Fibroblast of villous mesenchyme (primary cell): ENCODE measurements at places on chromosomes 4 and X. TPM values are rescaled to one million over a fixed set of nuclear protein-coding genes. Genes with fewer than 3 reads are reported as not detected.

- no peak for DNase-seq
Measured at GRCh38 chr4:138815811-138816210, 199.8 kb upstream of the NOCT start.

HTN3 gene
- not detected in 2 replicates for total RNA-seq

FAM47A gene
- total RNA-seq: not detected in 2 replicates

DNA sequence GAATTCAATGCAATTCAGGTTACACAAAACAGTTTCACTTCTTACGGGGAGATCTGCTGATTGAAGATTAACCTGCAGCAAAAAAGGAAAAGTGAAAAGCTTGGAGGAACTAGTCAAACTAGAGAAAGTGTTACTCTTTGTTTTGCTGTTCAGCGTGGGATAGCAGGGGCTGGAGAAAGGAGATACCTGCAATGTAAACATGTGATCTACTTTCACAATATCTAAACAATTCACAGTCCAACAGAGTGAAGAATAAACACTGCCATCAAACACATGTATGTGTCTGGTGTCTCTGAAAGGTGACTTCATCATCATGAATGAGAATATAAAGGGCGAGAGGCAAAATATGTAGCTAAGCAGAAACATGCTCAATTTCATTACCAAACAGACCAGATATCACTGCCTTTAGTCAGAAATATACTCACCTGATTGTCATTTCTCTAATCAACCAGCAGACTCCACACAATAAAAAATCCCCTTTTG, 26.4 kb downstream of the NIPAL1 start:
- DNase-seq: no peak

GRCh38 chr4:120281581-120281980, 214.9 kb upstream of the MAD2L1 start:
- DNase-seq: no peak

GSX2 gene
- total RNA-seq: under 0.01 TPM in 1 of 2 replicates, not detected in the other

GRCh38 chr4:124459941-124460310, 252.6 kb downstream of the ANKRD50 start:
- peak; percentile 57 for DNase-seq

TCEAL6 gene
- total RNA-seq: not detected in 2 replicates

TRIM60 gene
- total RNA-seq: under 0.01 and 0.32 TPM in 2 replicates

DNA sequence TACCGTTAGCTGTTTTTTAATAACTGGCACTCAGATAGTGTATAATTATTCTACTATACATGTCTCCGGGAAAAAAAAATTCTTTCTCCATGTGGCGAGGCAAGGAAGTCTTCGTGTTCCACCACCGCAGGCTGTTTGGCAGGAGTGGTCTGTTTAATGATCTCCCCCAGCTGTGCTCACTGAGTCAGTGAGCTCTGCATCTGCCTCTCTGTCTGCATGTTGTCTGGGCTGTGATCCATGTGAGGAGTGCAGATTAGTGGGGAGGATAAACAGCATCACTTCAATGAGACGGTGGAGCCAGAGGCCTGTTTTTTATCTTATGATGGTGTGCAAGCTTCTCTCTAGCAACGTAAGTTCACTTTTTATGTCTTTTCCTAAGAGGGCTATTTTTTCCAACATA, 69.8 kb downstream of the RPS3A start:
- peak; percentile 98 for DNase-seq

RBMXL3 gene
- not detected in 2 replicates for total RNA-seq

- peak; percentile 71 for DNase-seq
Measured at GRCh38 chr4:184763150-184763780, 29.4 kb upstream of the CENPU start.

GRCh38 chr4:151322570-151322969, 2.8 kb downstream of the SH3D19 start:
- DNase-seq: peak; percentile 37
